ENCODE measurements at places on chromosomes 2 and 18. TPM values are rescaled to one million over a fixed set of nuclear protein-coding genes. Genes with fewer than 3 reads are reported as not detected.

Gene SERPINB12
- not detected for total RNA-seq

Gene ASB18
- total RNA-seq, result 16.3 TPM

Gene ANKRD53
- 0.26 TPM for total RNA-seq

Gene AMER3
- not detected for total RNA-seq

Gene HOXD1
- total RNA-seq, result not detected

Gene HJURP
- total RNA-seq, result not detected

Gene GALNT3
- 0.24 TPM for total RNA-seq

Gene DCDC2C
- total RNA-seq, result not detected

Gene GALR1
- not detected for total RNA-seq

Gene OSR1
- total RNA-seq, result 3.1 TPM

Gene POTEC
- not detected for total RNA-seq

Gene SP9
- not detected for total RNA-seq

Gene ACADL
- 0.78 TPM for total RNA-seq

Gene NPPC
- 2.2 TPM for total RNA-seq

Gene TTC32
- 6.0 TPM for total RNA-seq

Gene GPR155
- 10.7 TPM for total RNA-seq

Gene CFAP65
- total RNA-seq, result not detected

Gene CAD
- total RNA-seq, result 6.1 TPM

Gene ANO7
- total RNA-seq, result 2.9 TPM

Gene MARCHF4
- total RNA-seq, result 0.40 TPM

Gene OXER1
- total RNA-seq, result 0.38 TPM

Gene DNAH7
- 0.21 TPM for total RNA-seq

Gene SCN1A
- 0.41 TPM for total RNA-seq
